ENCODE measurements at places on chromosomes 5 and 9.

DNA sequence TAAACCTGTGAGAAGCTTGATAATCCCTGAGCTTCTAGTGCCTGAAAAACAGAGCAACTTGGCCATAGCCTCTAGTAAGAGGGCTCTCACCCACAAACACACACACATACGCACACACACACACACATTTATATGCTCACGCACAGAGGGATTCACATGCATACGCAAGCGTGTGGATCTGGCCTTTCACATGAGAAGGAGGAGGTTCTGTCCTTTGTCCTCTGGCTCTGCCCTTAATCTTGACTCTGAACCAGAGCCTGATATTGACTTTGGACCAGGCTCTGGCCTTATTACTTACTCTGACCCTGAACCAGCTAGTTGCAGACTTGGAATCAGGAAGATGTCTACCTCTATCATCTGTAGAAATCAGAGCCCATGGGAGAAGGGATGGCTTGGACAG is 10.0 kb upstream of the P4HA2 start:
- no peak for DNase-seq

- DNase-seq, result no peak
These were observed 1.9 kb downstream of the PCSK5 start for GRCh38 chr9:75892216-75892911.

DNA sequence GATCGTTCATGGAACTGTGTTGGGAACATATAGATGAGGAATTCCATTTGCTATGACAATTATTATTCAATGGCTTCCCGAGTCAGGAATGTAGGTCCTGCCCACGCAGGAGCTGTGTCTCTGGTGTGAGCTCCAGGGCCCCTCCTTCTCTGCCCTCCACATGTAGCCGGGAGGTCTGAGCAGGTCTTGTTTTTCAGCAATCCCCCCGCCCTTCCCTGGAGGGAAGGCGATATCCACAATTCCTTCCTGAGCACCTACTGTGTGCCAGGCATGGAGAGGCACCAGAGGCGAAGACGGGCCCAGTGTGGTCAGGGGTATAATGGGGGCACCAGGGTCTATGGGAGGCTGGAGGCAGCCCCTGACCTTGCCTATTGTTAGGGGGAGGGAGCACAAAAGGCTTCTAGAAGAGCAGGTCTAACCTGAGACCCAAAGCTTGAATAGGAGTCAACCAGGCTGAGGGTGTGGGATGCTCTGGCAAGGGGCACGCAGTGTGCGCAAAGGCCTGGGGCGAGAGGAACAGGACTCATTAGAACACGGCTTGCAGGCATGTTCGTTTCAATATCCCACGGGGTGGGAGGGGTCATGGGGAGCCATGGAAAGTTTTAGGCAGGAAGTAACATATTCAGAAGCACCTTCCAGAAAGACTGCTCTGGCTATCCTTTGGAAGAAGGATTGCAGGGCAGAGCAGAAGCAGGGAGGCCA is 154.9 kb downstream of the C9orf50 start:
- no peak for DNase-seq

GRCh38 chr5:181243018-181243563 is 615 bp downstream of the RACK1 start:
- no peak for DNase-seq

- no peak for DNase-seq
These were observed 574.7 kb downstream of the TLE4 start for GRCh38 chr9:80146466-80146865.

GRCh38 chr9:14301583-14302021 is 12.3 kb downstream of the NFIB start:
- DNase-seq, result no peak

- DNase-seq, result no peak
These were observed 169.3 kb downstream of the CCDC192 start for GRCh38 chr5:127872494-127872893.

GRCh38 chr5:78569441-78569840 is 79.1 kb downstream of the LHFPL2 start:
- DNase-seq, result no peak

GRCh38 chr5:169288066-169288930 is 12.6 kb downstream of the SLIT3 start:
- DNase-seq, result no peak

DNA sequence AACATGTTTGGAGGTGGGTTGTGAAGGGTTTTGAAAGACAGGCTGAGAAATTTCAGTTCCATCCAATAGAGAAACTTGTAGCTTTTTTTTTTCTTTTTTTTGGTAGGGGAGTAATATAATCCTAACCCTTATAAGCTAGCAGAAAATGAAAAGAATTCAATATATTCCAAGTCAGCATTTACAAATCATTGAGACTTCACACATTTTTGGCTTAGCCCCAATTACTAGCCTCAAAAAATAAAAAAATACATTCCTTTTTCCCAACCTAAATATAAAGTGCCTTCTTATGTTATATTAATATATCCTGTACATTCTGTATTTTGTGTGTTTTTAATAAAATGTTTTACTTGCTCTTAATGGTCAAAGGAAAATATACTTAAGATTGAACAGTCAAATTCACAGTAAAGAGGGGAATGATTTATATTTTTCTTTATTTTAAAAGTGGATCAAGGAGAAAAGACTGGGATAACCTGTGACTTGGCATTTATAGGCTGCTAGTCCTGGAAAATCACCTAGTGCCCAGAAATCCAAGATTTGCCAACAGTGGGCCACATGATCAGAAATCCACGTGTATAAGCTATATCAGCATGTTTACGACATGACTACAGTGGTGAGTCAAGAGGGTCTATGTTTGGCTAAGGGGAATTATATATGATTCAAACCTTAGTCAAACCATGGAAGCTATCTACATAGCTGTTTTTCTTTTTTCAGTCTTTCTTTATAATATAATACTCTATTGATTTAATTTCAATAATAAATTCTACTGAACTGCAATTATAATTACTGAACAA is 14.5 kb downstream of the HACD4 start:
- no peak for DNase-seq

Data from dorsolateral prefrontal cortex (tissue), 122 donors.